ENCODE measurements at places on chromosomes 16 and 17.

GRCh38 chr17:70763018-70763417, 593.7 kb downstream of the KCNJ2 start:
- DNase-seq = no peak

DNA sequence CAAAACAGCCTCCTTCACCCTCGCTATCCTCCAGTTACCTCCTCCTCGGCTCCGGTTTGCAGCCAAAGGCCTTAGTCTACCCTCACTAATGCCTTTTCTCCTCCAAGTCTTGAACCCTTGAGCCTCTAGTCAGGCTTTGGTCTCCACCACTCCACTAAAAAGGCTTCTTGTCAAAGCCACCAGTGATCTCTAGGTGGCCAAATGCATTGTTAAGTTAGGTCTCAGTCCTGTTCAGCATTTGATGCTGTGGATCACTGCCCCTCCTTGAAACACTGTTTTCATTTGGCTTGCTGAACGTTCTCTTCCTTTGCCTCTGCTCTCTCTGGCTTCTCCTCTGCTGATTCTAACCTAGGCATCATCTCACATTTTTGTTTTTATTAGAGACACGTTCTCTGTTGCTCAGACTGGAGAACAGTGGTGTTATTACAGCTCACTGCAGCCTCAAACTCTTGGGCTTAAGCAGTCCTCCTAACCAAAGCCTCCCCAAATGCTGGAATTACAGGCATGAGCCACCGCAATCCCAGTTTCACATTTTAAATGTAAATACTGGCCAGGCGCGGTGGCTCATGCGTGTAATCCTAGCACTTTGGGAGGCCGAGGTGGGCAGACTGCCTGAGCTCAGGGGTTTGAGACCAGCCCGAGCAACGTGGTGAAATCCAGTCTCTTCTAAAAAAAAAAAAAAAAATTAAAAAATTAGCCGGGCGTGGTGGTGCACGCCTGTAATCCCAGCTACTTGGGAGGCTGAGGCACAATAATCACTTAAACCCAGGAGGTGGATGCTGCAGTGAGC, 1.1 kb downstream of the SGF29 start:
- no peak for DNase-seq

DNA sequence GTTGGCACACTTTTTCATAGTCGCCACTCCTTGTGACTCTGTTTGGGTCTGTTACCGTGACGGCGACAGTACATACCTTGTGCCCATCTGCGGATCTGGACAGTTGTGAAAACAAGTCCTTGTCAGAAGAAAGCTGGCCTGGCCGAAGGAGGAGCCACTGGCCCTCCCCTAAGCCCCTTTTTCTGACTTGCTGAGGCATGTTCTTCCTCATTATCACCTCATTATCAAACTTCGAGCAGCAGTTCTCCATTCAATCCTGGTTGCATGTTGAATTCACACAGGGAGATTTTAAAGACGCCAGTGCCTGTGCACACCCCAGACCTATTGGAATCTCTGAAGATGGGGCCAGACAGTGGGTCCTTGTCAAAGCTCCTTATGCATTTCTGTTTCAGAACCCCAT, 61.1 kb downstream of the CYLD start:
- DNase-seq = no peak

GRCh38 chr16:56912746-56913708, 18.9 kb upstream of the HERPUD1 start:
- DNase-seq = no peak
